Urothelium cell line (cell line): ENCODE measurements at places on chromosomes 11 and 22.

DNA sequence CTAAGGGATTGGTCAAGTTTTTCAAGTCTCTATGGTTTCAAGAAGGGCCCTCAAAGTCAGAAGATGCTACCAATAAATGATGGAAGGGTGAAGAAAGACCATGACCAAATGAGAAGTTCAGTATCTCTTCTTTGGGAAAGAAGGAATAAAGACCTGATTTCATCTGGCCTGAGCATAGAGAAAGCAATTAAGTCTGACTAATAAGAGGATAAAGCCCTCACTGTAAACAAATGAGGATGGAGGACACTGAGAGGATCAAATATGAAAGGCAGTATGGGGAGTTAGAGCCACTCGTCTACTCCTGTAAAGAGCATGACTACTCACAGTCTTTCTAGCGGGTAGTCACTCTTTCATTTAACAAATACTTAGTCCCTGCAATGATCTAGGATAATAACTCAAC, 44.6 kb downstream of the FAM168A start:
- DNase-seq = no peak

GRCh38 chr11:69869311-69869939, 50.2 kb upstream of the FGF3 start:
- DNase-seq = no peak

DNA sequence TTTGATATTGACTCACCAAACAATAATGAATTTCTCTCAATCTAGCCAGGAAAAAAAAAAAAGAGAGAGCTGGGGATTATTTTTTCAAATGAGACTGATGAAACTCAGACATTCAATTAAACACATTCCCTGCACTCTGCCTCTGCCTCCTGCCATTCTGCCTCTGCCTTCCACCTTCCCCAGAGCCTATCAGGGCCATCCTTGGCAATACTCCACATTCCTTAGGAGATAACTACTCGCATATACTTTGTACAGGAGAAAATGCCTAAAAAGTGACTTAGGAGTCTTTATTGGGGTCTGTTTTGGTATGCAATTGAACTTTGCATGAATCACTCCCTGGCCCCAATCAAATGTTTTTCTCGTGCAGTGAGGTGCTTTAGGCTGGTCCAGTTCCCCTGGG, 246.6 kb upstream of the PLET1 start:
- no peak for DNase-seq

- DNase-seq = no peak
These were observed 115.6 kb downstream of the PTPRJ start for GRCh38 chr11:48095779-48096470.
